ENCODE measurements at places on chromosomes 2 and 18. TPM values are rescaled to one million over a fixed set of nuclear protein-coding genes. Genes with fewer than 3 reads are reported as not detected.

- DNase-seq: no peak
Observed at GRCh38 chr18:41982942-41983660, 28.1 kb downstream of the PIK3C3 start.

The CFAP65 gene
- 0.07 TPM for total RNA-seq

DNA sequence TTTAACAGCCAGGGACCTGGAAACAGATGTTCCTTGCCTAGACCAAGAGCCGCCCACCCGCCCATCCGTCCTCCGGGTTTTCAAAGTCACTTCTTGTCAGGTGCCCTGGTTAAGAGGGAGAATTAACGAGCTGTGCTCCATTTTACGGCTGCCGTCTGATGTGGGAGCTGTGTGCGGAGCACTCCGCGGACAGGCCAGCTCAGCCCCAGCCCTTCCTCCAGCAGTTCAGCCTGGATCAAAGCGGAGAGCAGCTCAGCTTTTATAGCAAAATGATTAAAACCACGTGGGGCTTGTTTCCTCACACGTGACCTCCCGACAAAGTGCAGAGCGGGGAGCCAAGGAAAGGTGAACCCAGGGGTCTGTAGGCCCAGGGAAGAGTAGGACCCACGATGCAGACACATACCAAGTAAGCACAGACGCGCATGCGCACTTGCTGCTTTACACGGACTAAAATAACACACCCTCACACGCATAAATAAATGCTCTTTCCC lies 46.1 kb upstream of the PKDCC start:
- DNase-seq: no peak

- no peak for DNase-seq
Observed at GRCh38 chr2:230976671-230977171, 19.2 kb upstream of the SPATA3 start.

- no peak for DNase-seq
Observed at GRCh38 chr18:10247742-10248082, 206.7 kb upstream of the APCDD1 start.

- DNase-seq: peak; percentile 59
Observed at GRCh38 chr2:124959581-124959980, 934.5 kb downstream of the CNTNAP5 start.

- DNase-seq: no peak
Observed at GRCh38 chr2:99802734-99803133, 312.9 kb upstream of the REV1 start.

DNA sequence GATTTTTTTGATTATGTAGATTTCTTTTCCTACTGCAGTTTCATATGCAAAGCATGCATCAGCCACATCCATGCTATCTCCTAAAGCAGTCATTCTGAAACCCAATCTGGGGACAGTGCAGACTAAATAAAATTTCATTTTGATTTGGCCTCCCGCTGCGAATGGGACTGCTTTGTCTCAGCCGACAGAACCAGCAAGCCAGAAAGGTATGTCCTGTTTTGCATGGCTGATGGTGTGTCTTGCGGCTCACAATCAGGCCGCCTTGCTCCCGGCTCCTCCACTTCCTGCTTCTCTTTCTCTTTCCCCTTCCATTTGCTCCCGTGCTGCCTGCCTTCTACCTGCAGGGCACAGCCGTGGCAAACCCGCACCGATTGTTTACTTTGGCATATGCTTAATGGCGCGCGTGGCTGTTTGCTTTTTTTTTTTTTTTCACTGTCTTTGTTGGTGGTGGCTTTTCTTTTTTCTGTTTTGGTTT lies 419.6 kb upstream of the POU3F3 start:
- peak; percentile 47 for DNase-seq

DNA sequence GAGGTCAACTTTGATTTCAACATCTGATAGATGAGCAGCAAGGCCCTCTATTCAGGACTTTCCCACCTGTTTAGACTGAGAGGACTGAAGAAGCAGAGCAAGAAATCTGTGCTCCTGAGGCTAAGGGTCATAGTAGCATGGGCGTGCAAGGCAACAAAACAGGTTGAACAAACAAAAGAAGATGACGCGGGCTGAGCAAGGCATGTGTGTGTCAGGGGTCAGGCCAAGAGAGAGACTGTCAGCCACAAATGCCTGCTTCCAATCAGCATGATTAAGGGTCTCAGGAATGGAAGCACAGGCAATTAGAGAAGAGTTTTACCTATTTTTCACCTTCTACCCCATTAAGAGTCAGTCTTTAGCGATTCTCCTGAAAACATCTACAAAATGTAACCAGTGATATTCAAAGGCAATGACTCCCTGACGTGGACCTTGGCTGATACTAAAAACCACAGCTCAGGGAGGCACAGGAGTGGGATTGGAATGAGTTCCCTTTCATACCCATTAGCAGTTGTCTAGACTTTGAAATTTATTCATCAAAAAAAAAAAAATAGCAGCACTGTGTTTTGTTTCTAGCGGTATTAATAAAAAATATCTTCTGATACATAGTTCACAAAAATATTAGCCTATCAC lies 81.9 kb downstream of the DYNAP start:
- no peak for DNase-seq

- no peak for DNase-seq
Observed at GRCh38 chr18:78492064-78492812, 487.4 kb upstream of the SALL3 start.

The RNF152 gene
- 3.9 TPM for total RNA-seq

DNA sequence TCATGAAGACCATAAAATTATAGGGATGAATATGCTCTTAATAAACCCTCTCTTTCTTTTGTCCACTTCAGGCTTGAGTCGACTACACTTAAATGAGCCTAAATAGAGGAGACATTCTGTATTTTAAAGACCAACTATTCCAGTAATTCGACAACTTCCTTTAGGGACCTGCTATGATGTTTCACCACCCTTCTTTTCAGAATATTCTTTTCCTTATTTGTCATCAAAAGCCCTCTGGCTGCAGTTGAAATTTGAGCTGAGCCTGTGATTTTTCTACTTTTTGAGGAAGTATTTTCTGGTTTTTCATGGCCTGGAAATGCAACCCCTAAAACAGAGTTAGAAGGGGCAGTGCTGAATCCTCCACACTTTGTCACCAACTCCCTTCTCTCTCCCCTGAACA lies 287.0 kb downstream of the EPHA4 start:
- DNase-seq: no peak

DNA sequence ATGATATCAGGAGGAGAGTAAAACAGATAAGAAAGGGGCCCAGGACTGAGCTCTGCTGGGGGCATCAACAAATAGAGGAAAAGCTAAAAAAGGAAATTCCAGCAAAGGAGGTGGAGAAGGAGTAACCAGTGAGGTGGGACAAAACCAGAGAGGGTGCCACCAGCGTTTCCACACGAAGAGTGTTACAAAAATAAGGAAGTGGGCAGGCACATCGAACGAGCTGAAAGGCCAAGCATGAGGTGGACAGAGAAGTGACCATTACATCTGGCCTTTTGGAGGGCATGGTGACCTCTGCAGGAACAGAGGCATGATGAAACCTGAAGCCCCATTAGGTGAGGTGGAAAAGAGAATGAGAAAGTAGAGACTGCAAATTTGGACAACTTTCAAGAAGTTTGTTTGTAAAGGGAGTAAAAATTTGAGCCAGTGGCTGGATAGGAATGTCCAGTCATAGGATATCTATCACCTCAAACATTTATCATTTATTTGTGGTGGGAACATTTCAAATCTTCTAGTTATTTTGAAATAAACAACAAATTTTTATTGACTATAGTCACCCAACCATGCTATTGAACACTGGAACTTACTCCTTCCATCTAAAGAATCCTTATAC lies 18.4 kb upstream of the VIT start:
- DNase-seq: no peak

The EMX1 gene
- total RNA-seq: not detected

The TRIP12 gene
- total RNA-seq: 92.6 TPM

The TTN gene
- total RNA-seq: 1,214 TPM

GRCh38 chr18:39796393-39796792 lies 2158.6 kb upstream of the PIK3C3 start:
- no peak for DNase-seq

Measured in cardiac muscle cell (in vitro differentiated cells and primary cell).